Astrocyte (in vitro differentiated cells and primary cell): ENCODE measurements at places on chromosomes 1 and 21. TPM values are rescaled to one million over a fixed set of nuclear protein-coding genes. Genes with fewer than 3 reads are reported as not detected.
A peak's percentile ranks its signal among the peaks of the same experiment; 100 is the strongest.

DNA sequence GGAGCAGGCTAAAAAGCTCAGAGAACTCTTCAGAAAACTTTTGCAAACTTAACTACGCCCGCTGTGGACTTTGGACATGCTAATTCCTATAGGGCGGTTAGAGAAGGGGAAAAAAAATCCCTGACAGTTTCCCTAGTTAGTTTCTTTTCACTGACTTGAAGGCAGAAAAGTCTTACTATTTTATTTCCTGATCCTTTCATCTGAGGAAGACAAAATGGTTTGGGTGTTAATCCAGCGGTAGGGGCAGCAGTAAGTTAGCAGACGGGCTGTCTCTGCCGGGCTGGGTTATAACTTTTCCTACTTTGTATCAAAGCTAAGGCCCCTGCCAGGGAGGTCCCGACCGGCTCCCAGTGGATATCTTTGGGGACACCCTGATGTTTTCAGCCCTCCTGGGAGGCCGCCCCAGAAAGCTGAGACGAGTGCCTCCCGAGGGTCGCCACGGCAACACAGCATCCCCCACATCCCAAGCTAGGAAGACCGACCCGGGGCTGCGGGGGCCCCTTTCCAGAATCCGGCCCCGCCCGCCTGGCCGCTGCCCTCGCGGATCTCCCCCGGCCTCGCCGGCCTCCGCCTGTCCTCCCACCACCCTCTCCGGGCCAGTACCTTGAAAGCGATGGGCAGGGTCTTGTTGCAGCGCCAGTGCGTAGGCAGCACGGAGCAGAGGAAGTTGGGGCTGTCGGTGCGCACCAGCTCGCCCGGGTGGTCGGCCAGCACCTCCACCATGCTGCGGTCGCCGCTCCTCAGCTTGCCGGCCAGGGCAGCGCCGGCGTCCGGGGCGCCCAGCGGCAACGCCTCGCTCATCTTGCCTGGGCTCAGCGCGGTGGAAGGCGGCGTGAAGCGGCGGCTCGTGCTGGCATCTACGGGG, 162.6 kb downstream of the RUNX1 start:
- DNase-seq: no peak
- H3K27ac ChIP-seq: peak overlapping the region; percentile 93
- H3K4me1 ChIP-seq: peaks cover 33% of the 10 kb centered on the region
- H3K27me3 ChIP-seq: no peaks in the 10 kb centered on the region
- peaks cover 2% of the 10 kb centered on the region for H3K36me3 ChIP-seq
- peak overlapping the region; percentile 95 for H3K4me3 ChIP-seq

- H3K36me3 ChIP-seq: no peaks in the 10 kb centered on the region
- no peak for DNase-seq
- H3K27ac ChIP-seq: no peak overlapping the region
- no peaks in the 10 kb centered on the region for H3K27me3 ChIP-seq
Measured at GRCh38 chr1:40887012-40887378, 24.8 kb upstream of the CITED4 start.

DNA sequence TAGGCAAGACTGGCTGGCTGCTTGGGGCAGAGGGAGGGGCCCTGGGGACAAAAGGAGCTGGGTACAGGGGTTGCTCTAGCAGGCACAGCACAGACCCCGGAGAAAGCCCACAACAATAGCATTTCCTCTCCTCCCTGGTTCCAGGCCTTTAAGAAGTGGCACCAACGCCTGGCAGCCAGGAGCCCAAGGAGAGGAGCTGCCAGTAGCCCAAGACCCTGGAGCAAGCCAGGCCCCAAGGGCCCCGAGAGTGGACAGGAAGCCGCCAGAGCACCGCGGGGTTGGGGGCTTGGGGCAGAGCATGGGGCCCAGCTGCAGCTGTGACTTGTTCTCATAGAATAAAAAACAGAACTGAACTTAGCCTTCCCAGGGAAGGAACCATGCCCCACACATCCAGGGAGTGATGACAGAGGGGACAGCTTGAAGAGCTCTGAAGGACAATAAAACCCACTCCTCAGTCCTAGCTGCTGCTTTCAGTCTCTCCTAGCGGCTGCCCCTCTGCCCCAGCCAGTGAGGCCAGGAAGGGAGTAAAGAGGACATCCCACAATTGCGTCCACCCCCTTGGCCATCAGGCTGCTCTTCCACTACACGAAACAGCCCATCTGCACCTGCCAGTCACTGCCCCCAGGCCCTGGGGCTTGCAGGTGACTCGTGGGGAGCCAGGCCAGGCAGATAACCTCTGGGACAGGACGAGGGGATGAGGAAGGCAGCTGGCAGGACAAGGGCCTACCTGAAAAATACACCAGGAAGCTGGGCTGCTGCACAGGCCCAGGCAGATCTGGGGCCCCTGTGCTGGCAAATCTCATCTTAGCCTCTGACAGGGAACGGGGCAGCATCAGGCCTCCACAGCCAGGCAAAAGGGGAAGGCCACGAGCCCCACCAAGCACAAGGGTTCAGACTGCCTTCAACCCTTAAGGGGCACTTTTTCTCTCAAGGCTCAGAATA, 16.4 kb downstream of the MTHFR start:
- no peak overlapping the region for H3K4me3 ChIP-seq
- DNase-seq: no peak
- peaks cover 29% of the 10 kb centered on the region for H3K4me1 ChIP-seq
- H3K27ac ChIP-seq: no peak overlapping the region

Gene OR2T11
- total RNA-seq: not detected in 2 replicates

Gene GALE
- total RNA-seq: 24.1 and 27.0 TPM in 2 replicates
